ENCODE measurements at places on chromosomes 2 and 18.

DNA sequence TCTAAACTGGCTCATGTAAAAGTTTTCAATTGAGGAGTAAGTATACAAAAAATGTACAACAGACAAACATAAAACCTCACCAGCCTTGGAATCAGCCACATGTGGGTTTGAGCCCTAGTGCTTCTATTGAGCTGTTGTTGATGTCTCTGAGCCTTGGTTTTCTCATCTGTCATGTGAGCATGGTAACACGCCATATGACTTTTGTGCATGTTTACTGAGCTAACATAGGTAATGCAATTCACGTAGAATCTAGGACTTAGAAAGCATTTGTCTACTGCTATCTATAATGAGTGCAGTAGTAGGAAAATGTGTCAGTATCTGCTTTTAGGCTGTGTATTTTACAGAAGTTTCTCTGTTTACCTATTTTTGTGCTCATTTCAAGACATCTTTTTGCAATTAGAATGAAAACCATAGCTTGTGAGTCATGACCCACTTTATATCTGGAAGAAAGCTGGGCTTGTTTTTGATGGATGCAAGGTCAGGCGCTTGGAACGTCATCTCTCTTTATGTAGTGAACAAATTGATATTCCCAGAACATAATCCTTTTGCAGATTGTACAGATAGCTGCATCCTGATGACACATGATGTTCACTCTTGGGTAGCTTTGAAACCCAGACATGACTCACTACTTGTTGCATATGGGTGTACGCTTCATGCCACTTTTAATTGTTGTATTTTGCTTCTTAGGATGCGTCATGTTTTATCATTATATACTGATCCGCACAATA, 94.3 kb downstream of the RNF144A start:
- DNase-seq: no peak

DNA sequence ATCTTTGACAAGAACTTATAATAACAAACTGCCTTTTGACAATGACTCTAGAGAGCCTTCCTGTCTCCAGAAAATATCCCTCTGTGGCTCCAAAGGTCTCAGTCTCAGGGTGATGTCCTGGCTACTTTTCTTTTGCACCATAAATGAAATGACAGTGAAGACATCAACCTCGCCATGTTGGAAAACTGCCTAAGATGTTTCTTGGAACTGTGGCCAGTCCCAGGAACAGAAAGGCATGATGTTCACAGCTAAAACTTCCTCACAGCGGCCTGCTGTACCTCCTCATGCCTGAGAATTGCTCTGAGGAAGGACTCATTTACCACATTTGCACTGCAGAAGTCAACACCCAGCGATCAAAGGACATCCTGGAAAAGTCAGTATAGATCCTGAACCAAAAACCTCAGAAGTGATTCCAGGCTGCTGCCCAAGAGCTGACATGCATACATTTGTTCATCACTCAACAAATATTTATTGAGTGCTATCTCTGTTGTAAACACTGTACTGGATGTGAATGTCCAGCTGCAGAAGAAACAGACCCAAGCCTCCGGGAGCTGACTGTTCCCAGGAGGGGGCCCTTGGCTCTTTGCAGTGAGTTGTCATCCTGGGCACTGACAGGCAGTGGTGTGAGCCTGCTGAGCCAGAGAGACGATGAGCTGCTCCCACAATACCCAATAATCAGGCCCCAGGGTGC, 64.3 kb upstream of the ACSL3 start:
- no peak for DNase-seq

- DNase-seq: no peak
Observed at GRCh38 chr2:58875436-58875835, 634.3 kb upstream of the FANCL start.

- DNase-seq: no peak
Observed at GRCh38 chr2:133760376-133760775, 192.1 kb upstream of the NCKAP5 start.

DNA sequence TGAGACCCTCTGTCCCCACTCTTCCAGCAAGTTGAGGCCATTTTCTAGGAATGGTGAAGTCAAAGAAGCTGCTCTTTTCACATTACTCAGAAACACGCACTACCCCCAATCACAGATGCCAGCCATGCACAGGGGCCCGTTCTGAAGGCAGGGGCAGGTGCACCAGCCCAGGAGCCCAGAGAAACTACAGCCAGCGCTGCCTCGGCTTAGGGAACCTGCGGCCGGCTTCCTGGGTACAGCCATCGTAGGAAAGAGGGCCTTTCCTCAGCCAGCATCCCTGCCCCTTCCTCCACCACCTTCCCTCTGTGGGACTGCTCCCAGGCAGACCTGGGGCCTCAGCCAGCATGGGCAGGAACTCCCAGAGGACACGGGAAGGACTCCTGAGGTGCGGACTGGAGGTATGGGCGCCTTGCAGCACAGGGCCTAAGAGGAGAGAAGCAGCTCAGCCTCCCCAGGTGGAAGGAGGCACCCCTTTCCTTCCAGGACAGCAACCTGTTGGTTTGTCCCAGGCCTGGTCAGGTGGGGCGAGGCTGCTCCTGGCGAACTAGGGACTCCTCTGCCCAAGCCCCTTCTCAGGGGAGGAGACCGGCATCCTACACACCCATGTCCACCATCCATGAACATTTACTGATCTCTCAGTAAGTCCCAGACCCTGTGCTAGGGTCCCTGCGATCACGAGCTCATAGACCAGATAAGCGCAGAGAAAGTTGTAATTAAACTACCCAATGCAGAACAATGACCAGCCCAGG, 99.0 kb upstream of the ID2 start:
- DNase-seq: peak; percentile 58

GRCh38 chr18:67710639-67711038, 194.1 kb upstream of the DSEL start:
- no peak for DNase-seq

DNA sequence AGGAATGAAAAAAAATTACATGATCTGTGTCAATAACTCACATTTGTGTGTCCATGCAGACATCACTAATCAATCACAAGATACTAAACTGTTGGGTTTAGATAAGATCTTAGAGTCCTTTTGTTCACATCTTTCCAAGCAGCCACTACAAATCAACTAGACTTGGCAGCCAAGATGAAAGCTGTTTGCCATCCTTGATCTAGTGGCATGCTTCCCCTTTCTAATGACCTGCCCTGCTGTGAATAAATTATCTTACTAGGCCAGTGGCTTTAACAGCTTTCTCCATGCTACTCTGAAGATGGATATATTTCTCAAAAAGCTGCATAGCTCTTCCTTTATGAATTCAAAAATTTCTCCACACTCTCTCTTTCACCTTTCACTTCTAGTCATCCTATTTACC, 1338.0 kb upstream of the ACVR2A start:
- DNase-seq: no peak

DNA sequence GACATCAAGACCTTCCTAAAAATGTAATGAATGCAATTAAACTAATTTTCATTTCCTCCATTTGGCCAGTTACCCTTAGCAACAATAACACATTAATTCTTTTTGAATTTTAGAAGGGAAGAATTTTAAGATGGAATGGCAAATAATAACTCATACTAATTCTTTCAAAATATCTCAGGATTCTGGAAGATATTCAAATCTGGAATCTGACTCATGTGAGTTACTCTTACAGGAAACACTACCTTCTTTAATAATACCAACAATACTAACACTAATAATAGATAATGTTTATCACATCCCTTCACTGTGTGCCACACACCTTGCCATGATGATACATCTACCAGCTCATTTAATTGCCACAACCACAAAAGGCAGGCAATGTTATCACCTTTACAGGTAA, 46.4 kb downstream of the ZNF521 start:
- no peak for DNase-seq

DNA sequence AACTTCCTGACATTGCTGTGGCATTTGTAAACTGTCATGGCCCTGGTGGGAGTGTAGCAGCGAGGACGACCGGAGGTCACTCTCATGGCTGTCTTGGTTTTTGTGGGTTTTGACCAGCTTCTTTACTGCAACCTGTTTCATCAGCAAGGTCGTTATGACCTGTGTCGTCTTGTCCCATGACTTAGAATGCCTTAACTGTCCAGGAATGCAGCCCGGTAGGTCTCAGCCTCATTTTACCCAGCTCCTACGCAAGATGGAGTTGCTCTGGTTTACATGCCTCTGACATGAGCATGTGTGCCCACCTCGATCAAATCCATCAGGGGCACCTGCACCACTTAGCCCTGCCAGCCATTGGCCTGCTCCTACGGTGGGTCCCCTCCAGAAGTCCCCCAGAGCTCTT, 32.9 kb upstream of the SLC66A3 start:
- no peak for DNase-seq

DNA sequence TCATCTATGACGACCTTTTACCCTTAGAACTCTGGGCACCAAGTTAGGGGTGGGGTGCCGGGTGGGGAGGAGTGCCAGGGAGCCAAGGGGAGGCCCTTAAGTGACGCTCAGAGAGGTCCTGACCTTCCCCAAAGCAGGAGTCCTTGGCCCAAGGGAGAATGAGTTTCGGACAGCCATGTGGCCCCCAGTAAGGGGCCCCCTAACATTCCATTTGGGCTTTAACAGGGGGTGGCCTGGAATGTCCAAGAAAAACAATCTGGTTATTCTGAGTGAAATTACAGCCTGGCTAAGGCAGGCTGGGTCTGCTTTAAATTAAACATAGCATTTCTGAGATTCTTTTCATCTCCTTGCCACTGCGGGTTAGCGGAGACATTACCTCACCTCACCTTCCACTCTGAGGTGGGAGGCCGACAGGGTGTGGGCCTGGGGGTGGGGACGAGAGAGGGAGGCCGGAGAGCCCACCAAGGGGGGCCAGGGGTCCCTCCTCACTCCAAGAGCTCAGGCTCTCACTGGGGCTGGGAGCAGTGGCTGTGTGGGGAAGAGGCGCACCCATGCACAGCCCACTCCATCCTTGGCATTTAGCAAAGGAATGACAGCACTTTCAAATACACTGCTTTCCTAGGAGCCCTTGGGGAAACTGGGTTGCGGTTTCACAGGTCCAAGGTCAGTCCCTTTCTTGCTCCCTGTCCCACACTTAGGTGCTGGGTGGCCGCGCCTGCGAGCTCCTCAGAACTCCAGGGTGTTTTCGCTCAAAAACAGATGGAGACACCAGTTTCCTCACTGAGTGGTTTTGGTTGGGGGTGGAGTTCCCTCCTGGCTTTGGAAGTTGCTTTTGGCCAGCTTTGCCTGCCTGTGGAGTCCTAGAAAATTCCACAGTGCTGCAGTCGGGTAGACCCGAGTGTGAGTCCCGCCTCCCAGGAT, 107.4 kb downstream of the POLR1A start:
- no peak for DNase-seq

GRCh38 chr2:239660390-239661230, 259.8 kb upstream of the HDAC4 start:
- peak; percentile 28 for DNase-seq

DNA sequence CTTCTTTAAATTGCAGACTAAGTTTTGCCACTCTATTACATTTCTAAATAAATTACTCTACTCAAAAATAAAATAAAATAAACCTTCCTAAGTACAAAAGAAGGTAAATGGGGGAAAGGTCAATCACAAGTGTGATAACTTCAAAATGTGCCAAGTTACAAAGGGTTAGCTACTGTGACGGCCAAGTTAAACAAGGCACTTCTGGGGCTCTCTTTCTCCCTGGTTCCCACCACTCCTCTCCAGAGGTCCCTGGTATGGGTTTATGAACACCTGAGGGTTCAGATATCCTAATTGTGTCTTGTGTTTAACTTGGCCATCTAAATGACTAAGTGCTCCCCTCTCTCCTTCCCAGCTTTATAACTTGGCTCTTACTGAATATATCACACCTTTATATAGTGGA, 5.4 kb downstream of the ZNF521 start:
- DNase-seq: no peak

DNA sequence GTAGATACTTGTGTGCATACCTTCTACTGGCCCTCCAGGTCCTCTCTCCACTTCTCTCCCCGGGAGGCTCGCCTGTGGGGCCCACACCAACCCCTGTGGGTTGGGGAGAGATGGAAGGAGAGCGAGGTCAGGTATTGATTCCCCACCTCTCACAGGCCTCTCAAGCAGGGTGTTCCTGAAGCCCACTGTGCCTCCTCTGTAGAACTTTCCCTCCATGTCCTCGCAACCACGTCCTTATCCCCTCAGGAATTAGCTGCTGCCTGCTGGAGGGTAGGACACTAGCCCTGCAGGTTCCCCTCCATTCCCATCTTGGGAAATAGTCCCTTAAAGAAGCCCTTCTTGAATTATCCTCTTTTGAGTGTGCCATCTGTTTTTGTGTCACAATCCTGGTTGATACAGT, 38.9 kb upstream of the KLF11 start:
- DNase-seq: no peak

DNA sequence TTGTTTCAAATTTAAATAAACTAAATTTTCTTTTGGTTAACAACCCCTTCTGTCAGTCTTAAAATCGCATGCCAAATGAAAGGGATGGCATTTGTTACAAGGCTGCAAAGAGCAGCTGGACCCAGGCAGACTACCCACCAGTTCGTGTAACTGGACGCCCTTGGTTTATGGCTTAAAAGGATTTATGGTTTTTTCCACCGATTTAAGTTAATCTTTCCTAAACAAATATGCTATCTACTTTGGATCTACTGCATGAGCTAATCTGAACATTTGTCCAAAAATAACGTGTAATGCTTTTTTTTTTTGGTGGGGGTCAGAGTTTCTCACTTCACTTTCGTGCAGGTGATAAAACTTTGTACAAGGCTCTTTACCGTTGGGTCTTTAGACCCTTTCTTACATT, 62.9 kb downstream of the DIS3L2 start:
- DNase-seq: no peak

GRCh38 chr2:66699793-66700676, 265.1 kb downstream of the MEIS1 start:
- DNase-seq: no peak

GRCh38 chr2:117832905-117833613, 18.6 kb downstream of the DDX18 start:
- DNase-seq: no peak

DNA sequence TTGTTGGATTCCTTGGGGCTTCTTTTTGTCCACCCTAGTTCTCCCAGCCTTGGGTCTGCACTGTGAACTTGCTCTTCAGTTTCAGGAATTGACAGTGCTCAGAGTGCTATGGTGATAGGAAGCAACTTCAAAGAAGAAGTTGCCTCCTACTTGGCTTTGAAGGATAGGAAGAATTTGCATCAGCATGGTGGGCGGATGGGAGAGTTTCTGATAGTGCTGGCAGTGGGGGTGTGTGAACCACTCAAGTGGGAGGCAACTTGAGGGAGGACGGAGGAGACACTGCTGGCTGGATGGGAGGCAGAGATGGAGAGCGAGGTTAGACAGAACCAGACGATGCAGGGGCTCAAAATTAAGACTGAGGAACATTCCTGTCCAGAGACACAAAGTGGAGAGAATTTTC, 164.4 kb upstream of the SKOR2 start:
- DNase-seq: no peak

DNA sequence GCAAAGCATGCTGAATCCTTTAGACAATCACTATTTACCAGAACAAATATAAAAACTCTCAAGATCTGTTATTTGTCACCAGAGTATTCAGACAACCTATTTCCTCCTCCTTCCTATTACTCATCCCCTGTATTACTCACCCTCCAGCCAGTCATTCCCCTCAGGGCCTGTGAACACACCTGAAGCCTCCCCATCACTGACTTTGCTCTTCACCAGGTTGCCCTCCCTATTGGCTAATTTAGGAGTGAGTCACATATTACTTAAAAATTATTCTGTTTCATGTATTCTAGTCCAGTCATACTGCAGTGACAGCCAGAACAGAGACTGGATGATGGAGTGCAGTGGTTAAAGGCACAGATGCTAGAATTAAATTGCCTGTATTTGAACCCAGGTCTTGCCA, 3.7 kb upstream of the ATG16L1 start:
- DNase-seq: no peak

GRCh38 chr2:235286622-235287374, 207.0 kb upstream of the AGAP1 start:
- DNase-seq: no peak
